ENCODE measurements at places on chromosomes 12 and 14.

DNA sequence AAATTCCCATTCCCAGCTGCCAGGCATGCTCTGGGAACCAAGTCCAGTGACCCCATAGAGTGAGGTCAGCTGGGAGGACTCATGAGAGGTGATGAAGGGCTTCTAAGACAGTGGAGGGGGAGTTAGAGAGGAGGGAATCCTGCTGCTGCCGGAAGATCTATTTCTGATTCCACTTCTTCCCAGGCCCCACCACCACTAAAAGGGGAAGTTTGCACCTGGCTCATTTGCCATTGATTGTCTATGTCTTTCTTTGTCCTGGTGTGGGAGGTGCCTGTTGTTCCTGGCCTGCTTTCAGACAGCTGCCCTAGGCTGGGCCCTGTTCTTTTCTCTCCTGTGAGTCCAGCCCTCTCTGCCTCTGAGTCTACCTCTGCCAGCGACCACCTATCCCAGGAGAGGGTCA is 3.0 kb upstream of the KRT6A start:
- DNase-seq, result no peak

DNA sequence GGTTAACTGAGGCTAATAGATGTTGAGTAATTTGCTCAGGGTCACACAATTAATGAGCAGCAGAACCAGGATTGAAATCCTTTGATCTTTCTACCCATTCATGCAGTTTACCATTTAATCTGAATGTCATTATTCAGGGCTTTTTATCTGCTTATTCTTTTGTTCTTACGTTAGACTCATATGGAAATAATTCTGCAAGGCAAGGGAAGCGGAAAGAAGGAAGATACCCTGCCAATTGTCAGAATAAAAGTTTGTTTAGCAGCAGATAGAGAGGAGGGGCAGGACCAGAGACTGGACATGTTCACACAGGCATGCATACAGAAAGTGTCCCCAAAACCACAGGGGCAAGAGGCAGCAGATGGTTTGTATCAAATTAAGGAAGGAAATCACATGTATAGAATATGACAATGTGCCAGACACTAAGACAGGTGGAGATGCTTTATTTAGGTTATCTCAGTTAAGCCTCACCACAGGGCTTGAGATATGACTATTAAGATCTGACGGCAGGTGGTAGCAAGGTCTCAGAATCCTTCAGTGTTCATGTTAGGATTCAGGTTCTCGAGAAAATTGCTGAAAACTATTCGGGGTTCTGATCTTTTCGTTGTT is 29.8 kb downstream of the BRMS1L start:
- no peak for DNase-seq

- DNase-seq, result no peak
These were observed 82.9 kb downstream of the ARF6 start for GRCh38 chr14:49975799-49976198.

DNA sequence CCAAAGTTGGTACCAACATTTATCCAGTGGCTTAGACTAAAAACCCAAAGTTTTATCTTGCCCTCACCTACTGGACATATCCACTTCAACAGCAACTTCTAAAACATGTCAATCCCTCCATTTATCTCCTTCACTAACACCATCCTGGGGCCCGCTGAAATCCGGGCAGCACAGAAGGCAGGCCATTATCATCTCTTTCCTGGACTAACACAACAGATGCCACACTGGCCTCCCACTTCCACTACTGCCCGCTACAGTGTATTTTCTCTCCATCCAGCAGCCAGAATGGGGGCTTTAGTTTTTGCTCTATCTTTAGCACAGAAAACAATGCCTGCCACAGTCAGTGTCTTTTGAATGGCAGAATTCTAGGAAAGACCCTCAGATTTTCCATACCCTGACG is 15.6 kb downstream of the ZFHX2 start:
- DNase-seq, result no peak

DNA sequence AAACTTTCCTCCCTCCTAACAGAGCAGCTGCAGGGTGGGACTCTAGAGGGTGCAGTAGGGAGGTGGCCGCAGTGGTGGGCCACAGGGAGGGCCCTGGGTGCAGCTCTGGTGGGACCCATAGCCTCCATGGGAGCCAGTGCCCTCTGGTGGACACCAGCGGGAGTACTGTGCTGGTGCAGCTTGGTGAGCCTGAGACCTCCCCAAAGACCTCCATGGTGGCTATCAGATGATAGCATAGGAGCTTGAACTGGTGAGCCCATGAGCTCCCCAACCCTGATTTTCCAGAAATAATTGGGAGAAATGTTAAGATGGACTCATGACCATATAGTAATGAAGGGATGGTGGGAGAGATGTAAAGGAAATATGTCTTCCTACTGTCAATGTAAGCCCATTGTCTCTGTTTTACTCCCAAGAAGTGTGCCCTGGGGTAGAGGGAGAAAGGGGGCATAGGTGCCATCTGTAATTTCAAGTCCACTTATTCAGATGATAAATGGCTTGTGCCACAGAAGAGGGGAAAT is 98.7 kb downstream of the GAS2L3 start:
- DNase-seq, result no peak

DNA sequence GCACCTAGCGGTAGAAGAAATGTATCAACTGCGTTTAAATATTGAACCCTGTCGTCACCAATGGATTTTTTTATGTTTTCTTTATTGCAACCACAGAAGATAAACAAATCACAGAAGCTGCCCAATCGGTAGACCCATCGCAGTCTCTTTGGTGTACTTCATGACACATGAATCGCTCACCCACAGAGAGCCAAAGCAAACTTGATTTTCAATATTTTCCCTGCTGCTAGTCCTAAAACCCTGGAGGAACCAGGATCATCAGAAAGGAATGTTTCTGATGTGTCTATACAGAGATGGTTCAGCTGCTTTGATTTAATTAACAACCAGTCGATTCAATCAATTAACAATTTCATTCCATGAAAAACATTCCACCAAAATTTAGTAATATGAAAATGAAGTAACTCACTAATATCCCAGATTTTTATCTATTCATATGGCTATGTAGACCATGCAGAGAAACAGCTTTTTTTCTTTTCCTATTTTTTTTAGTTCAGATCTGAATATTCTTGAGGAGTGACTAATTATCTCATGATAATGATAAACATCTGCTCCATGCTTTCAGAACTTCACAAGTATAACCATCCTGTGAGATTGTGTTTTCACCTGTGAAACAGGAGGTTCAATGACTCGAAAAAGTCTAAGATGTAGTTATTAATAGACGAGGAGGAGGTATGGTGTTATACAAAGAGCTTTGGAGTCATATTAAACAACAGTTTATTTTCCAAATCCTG is 46.1 kb downstream of the DIO2 start:
- no peak for DNase-seq

- no peak for DNase-seq
These were observed 27.5 kb downstream of the HVCN1 start for GRCh38 chr12:110661337-110661972.
